Kidney (tissue), 22 donors: ENCODE measurements at places on chromosomes 16 and 17. TPM values are rescaled to one million over a fixed set of nuclear protein-coding genes. Genes with fewer than 3 reads are reported as not detected.

DNA sequence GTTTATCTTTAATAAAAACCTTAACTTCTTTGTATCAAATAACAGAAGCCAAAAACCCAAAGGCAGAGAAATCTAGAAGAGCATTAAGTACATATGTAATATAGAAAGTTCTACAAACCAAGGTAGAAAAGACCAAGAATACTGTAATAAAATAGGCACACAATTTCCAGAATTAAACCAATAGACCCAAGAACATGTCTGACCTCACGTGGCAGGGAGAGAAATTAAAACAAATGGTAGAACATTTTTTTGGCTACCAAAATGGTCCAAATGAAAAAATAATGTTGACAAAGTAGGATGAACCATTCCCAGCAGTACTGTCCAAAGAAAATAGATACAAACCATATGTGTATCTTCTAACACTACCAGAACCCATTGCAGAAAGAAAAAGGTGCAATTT lies 183.5 kb downstream of the CPPED1 start:
- DNase-seq: no peak

GRCh38 chr16:15779664-15780351 lies 77.0 kb downstream of the MYH11 start:
- no peak for DNase-seq

- DNase-seq: no peak
These were observed 3.1 kb downstream of the ERI2 start for GRCh38 chr16:20803192-20803560.

DNA sequence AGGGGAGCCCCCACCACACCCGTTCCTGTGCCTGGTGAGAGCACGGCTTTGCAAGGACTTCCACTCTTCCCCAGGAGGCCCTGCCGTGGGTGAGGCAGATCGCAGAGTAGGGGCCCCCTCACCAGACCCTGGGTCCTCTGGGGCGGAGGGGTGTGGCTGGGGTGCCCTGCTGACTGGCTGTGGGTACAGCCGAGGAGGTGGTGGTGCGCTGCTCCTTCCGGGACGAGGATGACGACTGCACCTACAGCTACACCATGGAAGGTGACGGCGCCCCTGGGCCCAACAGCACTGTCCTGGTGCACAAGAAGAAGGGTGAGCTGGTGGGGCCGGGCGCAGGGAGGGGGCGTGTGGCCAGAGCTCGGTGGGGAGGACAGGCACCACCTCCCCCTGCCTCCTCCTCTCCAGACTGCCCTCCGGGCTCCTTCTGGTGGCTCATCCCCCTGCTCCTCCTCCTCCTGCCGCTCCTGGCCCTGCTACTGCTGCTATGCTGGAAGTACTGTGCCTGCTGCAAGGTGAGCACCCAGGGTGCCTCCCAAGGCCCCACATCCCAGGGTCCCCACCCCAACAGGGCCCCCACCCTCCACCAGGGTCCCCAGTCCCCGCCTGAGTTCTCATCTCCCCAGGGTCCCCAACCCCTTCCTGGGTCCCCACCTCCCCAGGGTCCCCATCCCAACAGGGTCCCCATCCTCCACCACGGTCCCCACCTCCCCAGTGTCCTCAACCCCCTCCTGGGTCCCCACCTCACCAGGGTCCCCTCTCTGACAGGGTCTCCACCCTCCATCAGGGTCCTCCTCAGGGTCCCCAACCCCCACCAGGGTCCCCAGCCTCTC lies 16.1 kb downstream of the ITGB4 start:
- DNase-seq: no peak

PRSS22 gene
- polyA plus RNA-seq: 11.0 TPM

GRCh38 chr16:11877374-11877773 lies 26.0 kb upstream of the RSL1D1 start:
- no peak for DNase-seq

- DNase-seq: no peak
These were observed 62.7 kb upstream of the GAS7 start for GRCh38 chr17:10261098-10261497.

GRCh38 chr17:41116297-41116696 lies 1.9 kb downstream of the KRTAP4-11 start:
- DNase-seq: no peak

- no peak for DNase-seq
These were observed 9.4 kb upstream of the CPSF4L start for GRCh38 chr17:73271072-73271471.
